ENCODE measurements at places on chromosomes 6 and 20. TPM values are rescaled to one million over a fixed set of nuclear protein-coding genes. Genes with fewer than 3 reads are reported as not detected.

- peaks cover 11% of the 10 kb centered on the region for H3K27me3 ChIP-seq
- no peak for DNase-seq
- H3K36me3 ChIP-seq: no peaks in the 10 kb centered on the region
- H3K4me1 ChIP-seq: peaks cover 2% of the 10 kb centered on the region
- no peak overlapping the region for H3K27ac ChIP-seq
These were observed 292.1 kb downstream of the KHDC1L start for GRCh38 chr6:72933233-72933632.

DNA sequence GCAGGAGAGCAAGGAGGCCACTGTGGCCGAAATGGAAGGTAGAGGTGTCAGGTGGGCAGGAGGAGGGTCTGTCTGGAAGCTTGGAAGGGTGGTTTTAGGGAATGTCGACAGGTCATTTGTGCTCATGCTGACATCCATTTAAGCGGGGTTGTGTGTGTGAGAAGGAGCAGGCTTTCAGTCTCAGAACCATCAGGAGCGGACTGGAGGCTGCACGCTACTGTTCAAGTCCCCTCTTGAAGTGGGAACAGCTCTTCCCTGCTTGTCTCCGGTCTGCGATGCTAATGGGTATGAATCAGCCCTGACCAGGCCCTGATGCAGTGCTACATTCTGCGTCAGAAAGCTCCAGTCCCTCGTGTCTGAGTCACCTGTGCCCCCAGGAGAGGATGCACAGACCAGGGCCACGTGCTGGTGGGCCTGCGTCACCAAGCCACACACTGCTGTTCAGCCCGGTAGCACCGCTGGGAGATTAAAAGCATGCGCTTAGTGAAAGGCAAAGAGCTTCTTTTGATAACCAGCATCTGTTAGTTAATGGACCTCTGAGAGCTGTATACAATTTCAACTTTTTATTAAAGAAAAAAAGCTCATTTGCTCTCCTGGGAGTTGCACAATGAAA is 58.0 kb downstream of the APCDD1L start:
- H3K4me1 ChIP-seq: peaks cover 5% of the 10 kb centered on the region
- DNase-seq: no peak
- no peak overlapping the region for H3K4me3 ChIP-seq
- H3K27me3 ChIP-seq: no peaks in the 10 kb centered on the region
- peaks cover 13% of the 10 kb centered on the region for H3K36me3 ChIP-seq

- no peaks in the 10 kb centered on the region for H3K27me3 ChIP-seq
- no peak for DNase-seq
- peaks cover 75% of the 10 kb centered on the region for H3K4me1 ChIP-seq
These were observed 4.4 kb upstream of the PXDC1 start for GRCh38 chr6:3755637-3756545.

- no peak overlapping the region for H3K27ac ChIP-seq
- H3K36me3 ChIP-seq: peaks cover 14% of the 10 kb centered on the region
- peaks cover 44% of the 10 kb centered on the region for H3K4me1 ChIP-seq
- no peak overlapping the region for H3K4me3 ChIP-seq
These were observed 357.6 kb upstream of the ARID1B start for GRCh38 chr6:156419594-156419993.

MUC21 gene
- not detected for total RNA-seq

GRCh38 chr6:136038531-136038930 is 187.0 kb downstream of the PDE7B start:
- peaks cover 31% of the 10 kb centered on the region for H3K4me1 ChIP-seq
- no peaks in the 10 kb centered on the region for H3K36me3 ChIP-seq
- no peaks in the 10 kb centered on the region for H3K27me3 ChIP-seq

DNA sequence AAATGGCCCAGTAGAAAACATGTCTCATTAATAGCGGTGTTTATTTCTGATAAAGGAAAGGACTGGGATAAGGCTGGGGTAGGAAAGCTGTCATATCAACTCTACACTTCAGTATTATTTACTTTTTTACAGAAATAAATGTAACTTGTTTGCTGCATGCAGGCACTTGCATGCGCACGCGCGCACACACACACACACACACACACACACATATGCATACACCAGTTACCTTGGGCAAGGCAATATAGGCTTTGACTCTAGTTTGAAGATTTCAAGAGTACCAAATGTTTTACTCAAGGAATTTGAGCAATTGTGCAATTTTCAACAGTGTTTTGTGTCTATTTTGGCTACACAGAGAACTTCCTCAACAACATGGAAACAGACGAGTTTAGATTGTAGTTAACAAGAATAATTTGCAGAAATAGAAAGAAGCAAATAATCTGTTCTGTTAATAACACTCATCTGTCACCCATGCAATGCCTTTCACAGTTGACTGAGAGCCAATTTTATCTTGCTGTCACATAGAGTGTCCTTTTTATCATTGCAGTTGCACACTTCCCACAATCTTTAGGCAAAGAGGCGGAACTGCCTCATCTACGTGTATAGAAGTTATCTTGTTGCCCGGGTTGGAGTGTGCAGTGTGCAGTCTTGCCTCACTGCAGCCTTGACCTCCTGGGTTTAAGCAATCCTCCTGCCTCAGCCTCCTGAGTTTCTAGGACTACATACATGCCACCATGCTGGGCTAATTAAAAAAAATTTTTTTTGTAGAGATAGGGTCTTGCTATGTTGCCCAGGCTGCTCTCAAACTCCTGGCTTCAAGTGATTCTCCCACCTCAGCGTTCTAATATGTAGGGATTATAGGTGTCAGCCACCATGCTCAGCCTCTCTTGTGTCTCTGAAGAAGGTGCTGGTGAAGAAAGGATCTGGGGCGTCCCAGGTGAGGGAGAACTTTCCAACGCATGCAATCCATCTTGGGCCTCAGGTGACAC is 74.8 kb upstream of the SHLD1 start:
- H3K4me1 ChIP-seq: no peaks in the 10 kb centered on the region
- DNase-seq: no peak
- no peak overlapping the region for H3K4me3 ChIP-seq
- no peaks in the 10 kb centered on the region for H3K27me3 ChIP-seq

- no peaks in the 10 kb centered on the region for H3K4me1 ChIP-seq
- no peak overlapping the region for H3K27ac ChIP-seq
- H3K4me3 ChIP-seq: no peak overlapping the region
- peaks cover 1% of the 10 kb centered on the region for H3K27me3 ChIP-seq
- no peaks in the 10 kb centered on the region for H3K36me3 ChIP-seq
These were observed 454.3 kb upstream of the SPTLC3 start for GRCh38 chr20:12554426-12554825.

DNA sequence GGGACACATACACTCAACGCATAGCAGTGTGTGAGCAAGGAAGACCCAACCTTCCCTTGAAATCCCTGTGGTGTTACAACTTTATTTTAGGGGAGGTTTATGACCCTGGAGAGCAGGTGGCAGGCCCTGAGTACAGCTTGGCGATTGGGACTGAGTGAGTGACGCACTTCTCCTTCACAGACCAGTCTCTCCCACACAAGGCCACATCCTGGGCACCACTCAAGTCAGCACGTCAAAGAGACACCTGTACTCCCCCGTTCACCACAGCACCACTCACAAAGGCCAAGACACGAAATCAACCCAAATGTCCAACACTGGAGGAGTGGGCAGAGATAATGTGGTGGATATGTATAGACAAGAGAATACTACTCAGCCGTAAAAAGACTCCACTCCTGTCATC is 57.0 kb upstream of the FRMD1 start:
- H3K4me1 ChIP-seq: peaks cover 15% of the 10 kb centered on the region
- no peak overlapping the region for H3K27ac ChIP-seq
- no peak overlapping the region for H3K4me3 ChIP-seq
- H3K36me3 ChIP-seq: no peaks in the 10 kb centered on the region

- H3K4me3 ChIP-seq: no peak overlapping the region
- no peak for DNase-seq
- H3K27me3 ChIP-seq: no peaks in the 10 kb centered on the region
- peaks cover 4% of the 10 kb centered on the region for H3K36me3 ChIP-seq
- H3K4me1 ChIP-seq: peaks cover 60% of the 10 kb centered on the region
These were observed 41.5 kb downstream of the DSE start for GRCh38 chr6:116412270-116412669.

SLC17A1 gene
- not detected for total RNA-seq

GRCh38 chr6:28683945-28684538 is 158.4 kb downstream of the GPX5 start:
- H3K4me1 ChIP-seq: peaks cover 6% of the 10 kb centered on the region
- H3K4me3 ChIP-seq: no peak overlapping the region
- no peak for DNase-seq
- H3K27ac ChIP-seq: no peak overlapping the region

DNA sequence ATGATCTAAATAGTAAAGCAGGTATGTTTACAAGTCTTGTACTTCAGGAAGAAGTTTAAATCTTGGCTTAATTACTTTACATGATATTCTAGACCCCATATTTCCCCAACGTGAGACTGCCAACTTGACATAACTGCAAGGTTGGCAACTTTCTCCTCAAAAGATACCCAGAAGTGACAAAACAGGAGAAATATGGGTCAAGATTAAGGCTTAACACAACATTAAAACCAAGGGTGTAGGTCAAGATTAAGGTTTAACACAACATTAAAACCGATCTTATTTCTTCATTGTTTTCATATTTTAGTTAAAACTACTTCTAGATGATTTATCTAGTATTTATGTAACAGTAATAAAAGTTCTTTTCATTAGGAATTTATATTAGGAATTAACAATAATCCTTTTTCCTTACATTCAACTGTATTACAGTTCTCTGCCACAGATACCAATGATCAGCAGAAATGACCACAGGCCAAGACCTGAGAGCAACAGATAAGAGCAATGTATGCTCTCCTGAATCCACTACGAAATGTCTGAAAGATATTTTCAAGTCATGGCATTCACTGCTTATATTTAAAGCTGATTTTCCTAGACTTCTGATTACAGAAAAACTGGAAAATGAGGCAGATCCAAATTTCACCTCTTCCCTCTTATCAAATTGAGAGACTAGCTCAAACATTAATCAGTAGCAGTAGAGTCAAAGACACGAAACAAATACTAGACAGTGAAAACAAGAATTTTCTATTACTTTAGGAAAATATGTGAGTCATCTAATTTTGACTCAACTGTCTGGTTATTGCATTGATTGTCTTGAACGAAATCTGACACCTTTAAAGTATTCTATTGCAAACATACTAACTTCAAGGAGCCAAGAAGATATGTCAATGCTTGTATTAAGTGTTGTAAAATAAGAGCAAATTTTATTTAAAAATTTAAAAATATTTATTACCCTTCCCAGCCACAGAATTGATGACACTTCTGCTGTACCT is 72.3 kb downstream of the RNGTT start:
- peaks cover 5% of the 10 kb centered on the region for H3K36me3 ChIP-seq
- H3K27me3 ChIP-seq: no peaks in the 10 kb centered on the region
- no peak for DNase-seq
- peaks cover 16% of the 10 kb centered on the region for H3K4me1 ChIP-seq
- H3K27ac ChIP-seq: no peak overlapping the region
